Muscle of leg (tissue), 16 donors: ENCODE measurements at places on chromosomes 1 and 21. TPM values are rescaled to one million over a fixed set of nuclear protein-coding genes. Genes with fewer than 3 reads are reported as not detected.

GRCh38 chr1:200610846-200611245, 9.7 kb downstream of the KIF14 start:
- no peak overlapping the region for H3K27ac ChIP-seq
- H3K27me3 ChIP-seq: no peaks in the 10 kb centered on the region
- no peak for DNase-seq
- no peaks in the 10 kb centered on the region for H3K4me1 ChIP-seq

- H3K4me1 ChIP-seq: peaks cover 4% of the 10 kb centered on the region
- DNase-seq: no peak
- H3K27ac ChIP-seq: no peak overlapping the region
- no peaks in the 10 kb centered on the region for H3K36me3 ChIP-seq
- peaks cover 44% of the 10 kb centered on the region for H3K27me3 ChIP-seq
These were observed 75.8 kb downstream of the RRAGC start for GRCh38 chr1:38783640-38784229.

CRYAA gene
- not detected for polyA plus RNA-seq

- no peaks in the 10 kb centered on the region for H3K4me1 ChIP-seq
- no peak for DNase-seq
- H3K27me3 ChIP-seq: peaks cover 9% of the 10 kb centered on the region
- H3K4me3 ChIP-seq: no peak overlapping the region
- H3K36me3 ChIP-seq: no peaks in the 10 kb centered on the region
- no peak overlapping the region for H3K27ac ChIP-seq
These were observed 79.5 kb downstream of the ACTL8 start for GRCh38 chr1:17834561-17835100.

HAX1 gene
- polyA plus RNA-seq: 67.9 TPM

GRCh38 chr1:173775578-173776226, 48.8 kb upstream of the DARS2 start:
- H3K4me1 ChIP-seq: no peaks in the 10 kb centered on the region
- H3K36me3 ChIP-seq: peaks cover 24% of the 10 kb centered on the region
- no peak for DNase-seq
- H3K27me3 ChIP-seq: no peaks in the 10 kb centered on the region

DNA sequence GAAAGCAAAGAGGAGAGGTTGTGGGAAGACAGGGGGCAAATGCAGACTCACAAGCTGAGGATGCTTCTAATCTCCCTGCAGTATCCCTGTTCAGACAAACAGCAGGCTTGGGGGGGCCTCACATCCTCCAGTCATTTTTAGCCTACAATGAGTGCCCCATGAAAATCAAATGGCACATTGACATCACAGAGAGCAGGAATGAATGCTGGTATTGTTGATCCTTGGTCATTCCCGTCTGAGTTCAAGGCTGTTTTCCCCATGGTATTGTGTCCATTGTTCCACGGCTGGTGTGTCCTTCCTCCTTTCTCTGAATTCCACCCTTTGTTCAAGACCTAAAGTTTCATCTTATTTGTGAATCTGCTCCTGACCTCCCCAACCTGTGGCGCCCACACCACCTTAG, 545.6 kb downstream of the AJAP1 start:
- no peak for DNase-seq
- no peaks in the 10 kb centered on the region for H3K27me3 ChIP-seq
- no peak overlapping the region for H3K4me3 ChIP-seq
- no peaks in the 10 kb centered on the region for H3K36me3 ChIP-seq
- no peaks in the 10 kb centered on the region for H3K4me1 ChIP-seq
- H3K27ac ChIP-seq: no peak overlapping the region

- no peak for DNase-seq
- no peaks in the 10 kb centered on the region for H3K4me1 ChIP-seq
- no peaks in the 10 kb centered on the region for H3K36me3 ChIP-seq
These were observed 226.4 kb downstream of the DSCAM start for GRCh38 chr21:40620386-40621145.

DNA sequence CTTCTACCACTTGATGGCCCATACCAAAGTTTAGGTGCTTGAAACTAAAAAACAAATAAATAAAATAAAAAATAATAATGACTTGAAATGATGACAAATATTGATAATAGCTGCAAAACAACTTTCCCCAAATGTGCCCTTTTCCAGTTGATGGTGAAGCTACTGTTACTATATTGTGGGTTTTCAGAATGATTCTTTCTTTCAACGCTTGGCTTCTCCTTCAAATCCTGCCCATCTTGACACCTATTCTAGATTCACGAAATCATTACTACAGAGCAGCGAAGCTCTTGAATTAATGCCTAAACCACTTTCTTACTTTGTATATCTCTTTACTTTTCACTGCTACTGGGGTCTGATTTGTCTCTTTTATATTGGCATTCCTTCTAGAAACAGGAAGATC, 9.2 kb upstream of the C1orf141 start:
- peaks cover under 1% of the 10 kb centered on the region for H3K4me1 ChIP-seq
- DNase-seq: no peak
- no peak overlapping the region for H3K4me3 ChIP-seq
- no peak overlapping the region for H3K27ac ChIP-seq

DNA sequence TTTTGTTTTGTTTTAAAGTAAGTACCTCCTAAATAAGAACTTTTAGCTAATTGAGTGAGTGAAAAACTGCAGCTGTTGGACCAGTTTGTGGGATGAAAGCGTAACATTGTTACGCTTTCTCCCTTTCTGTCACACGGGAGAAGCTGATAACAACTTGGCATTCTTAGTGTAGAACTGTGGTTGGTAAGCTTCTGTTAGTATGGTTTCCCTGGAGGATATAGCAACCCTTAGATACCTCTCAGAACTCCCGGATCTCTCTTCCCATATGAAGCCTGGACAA, 98.2 kb downstream of the CACHD1 start:
- no peak overlapping the region for H3K4me3 ChIP-seq
- no peaks in the 10 kb centered on the region for H3K27me3 ChIP-seq
- DNase-seq: no peak
- no peaks in the 10 kb centered on the region for H3K36me3 ChIP-seq
- H3K27ac ChIP-seq: no peak overlapping the region
- H3K4me1 ChIP-seq: peaks cover 9% of the 10 kb centered on the region
